ENCODE measurements at places on chromosomes 16 and 17.

- no peak for DNase-seq
These were observed 23.4 kb downstream of the NME2 start for GRCh38 chr17:51189628-51190027.

- no peak for DNase-seq
These were observed 11.4 kb downstream of the PCTP start for GRCh38 chr17:55762086-55762858.

- DNase-seq: no peak
These were observed 70.3 kb downstream of the HLF start for GRCh38 chr17:55334881-55335540.

DNA sequence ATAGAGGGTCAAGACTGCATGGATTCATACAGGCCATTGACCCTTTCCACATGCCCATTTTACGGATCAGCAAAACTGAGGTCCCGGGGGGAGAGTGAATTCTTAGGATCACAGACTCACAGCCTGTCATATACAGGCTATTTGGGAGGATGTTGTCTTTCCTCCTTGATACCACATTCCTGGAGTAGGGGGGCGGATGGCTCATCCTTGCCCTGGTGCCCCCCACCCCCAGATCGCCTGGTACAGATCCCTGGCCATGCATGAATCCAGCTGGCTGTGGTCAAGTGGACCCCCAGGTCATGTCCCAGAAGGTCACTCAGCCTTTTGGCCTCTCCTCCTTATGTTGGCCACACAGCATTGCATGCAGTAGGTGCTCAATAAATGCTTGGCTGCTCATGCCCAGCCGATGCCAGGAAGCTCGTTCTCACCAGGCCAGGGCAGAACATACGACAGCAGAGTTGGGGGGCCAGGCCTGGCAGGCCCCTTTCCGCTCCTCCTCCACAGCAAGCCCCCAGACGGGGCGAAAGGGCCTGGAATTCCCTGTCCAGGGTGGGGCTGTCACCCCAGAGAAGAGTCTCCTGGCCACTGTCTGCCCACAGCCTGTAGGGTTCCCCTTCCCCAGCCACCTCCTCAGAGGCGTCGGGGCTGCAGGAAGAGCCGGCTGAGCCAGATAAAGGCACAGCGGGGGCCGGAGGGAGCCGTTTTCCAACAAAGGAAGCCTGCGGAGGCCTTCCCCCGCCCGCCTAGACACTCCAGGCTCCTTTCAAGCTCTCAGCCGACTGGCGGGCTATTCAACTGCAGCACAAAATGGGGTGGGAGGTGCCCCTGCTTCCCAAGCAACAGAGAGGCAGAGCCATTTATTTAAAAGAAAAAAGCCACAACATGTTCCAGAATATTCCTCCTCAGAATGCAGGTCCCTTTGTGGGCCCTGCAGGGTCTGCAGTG is 215.7 kb upstream of the CIBAR2 start:
- no peak for DNase-seq

DNA sequence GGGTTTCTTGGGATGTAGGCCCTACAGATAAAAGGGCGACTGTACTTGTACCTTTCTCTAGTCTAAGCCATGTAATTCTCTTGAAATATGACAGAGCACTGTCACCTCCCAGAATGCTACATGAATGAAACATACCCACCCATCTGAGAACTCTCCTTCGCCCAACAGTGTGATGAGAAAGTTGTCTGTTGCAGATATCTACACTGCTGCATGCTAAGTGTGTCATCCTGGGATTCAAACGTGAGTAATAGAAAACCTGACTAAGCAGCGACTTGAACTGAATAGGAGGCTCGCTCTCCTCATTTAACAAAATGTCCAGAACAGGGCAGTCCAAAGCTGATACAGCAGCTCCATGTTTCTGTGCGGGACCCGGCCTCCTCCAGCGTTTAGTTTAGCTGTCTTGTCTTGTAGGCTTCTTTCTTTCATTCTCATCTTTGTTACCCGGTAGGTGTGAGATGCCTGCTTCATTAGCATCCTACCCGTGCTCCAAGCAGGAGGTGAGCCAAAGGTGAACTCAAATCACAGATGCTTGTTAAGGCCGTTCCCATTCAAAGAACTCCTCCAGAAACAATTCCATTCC is 211.9 kb downstream of the PRKCA start:
- no peak for DNase-seq

DNA sequence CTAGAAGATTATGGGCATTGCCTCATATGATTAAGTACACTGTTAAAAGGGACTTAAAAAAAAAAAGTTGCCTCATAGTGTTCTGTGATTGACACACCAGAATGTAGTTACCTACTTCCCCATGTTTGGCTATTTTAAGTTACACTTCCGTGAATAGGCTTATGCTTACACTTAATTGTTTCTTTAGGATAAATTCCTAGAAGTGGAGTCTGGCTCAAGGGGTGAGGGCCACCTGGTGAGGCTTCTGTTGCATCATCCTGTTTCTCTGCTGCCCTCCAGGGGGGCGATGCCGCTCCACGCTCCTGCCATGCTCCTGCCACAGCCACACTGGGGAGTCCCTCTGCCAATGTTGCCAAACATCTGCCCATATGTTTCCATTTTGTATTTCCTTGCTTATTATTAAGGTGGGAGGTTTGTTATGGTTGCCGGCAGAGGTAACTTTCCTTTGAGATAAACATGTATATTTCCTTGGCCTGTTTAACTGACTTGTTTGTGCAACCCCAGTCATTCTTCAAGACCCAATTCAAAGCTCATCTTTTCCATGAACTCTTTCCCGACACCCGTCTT is 73.1 kb downstream of the KSR1 start:
- peak; percentile 98 for DNase-seq

DNA sequence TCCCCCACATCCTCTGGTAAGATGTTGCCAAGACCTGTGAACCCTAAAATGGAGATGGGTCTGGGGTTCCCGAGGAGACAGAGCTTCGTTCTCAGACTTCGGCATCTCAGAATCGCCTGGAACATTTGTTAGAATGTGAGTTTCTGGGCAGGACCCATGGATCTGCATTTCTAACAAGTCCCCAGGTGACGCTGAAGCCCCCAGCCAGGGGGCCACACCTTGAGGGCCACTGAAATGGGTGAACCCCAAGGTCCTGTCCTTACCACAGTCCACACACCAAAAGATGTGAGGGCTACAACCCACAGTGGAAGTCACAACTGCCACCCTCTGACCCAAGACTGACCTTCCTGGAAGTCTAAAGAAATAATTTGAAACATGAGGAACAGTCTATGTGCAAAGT is 14.0 kb downstream of the MPP3 start:
- no peak for DNase-seq

GRCh38 chr17:13001991-13002615 is 15.7 kb downstream of the ELAC2 start:
- DNase-seq: no peak

GRCh38 chr16:70455910-70456309 is 1.5 kb downstream of the FCSK start:
- DNase-seq: no peak

GRCh38 chr16:1983544-1984346 is at the start of gene GFER:
GFER (plus strand) TSS chr16:1984193; CDS start chr16:1984219, 26 bp downstream.
- peak; percentile 83 for DNase-seq

Data from AML-193 (cell line).